ENCODE measurements at places on chromosomes 12 and 14.

- DNase-seq, result no peak
Measured at GRCh38 chr12:16604596-16605252, 1.2 kb downstream of the LMO3 start.

- no peak for DNase-seq
Measured at GRCh38 chr12:54355104-54355815, 9.0 kb downstream of the GPR84 start.

GRCh38 chr14:60111732-60112131 is 20.0 kb downstream of the PCNX4 start:
- no peak for DNase-seq

- DNase-seq, result no peak
Measured at GRCh38 chr14:52059649-52060048, 9.2 kb downstream of the NID2 start.

- no peak for DNase-seq
Measured at GRCh38 chr12:102484017-102484416, 3.7 kb upstream of the IGF1 start.

- DNase-seq, result no peak
Measured at GRCh38 chr14:96629082-96629481, 126.9 kb downstream of the PAPOLA start.
